ENCODE measurements at places on chromosomes 6 and 20.

GRCh38 chr6:7726416-7727085, 652 bp downstream of the BMP6 start:
- no peak for DNase-seq

GRCh38 chr6:17965397-17965796, 22.0 kb downstream of the KIF13A start:
- DNase-seq, result no peak

DNA sequence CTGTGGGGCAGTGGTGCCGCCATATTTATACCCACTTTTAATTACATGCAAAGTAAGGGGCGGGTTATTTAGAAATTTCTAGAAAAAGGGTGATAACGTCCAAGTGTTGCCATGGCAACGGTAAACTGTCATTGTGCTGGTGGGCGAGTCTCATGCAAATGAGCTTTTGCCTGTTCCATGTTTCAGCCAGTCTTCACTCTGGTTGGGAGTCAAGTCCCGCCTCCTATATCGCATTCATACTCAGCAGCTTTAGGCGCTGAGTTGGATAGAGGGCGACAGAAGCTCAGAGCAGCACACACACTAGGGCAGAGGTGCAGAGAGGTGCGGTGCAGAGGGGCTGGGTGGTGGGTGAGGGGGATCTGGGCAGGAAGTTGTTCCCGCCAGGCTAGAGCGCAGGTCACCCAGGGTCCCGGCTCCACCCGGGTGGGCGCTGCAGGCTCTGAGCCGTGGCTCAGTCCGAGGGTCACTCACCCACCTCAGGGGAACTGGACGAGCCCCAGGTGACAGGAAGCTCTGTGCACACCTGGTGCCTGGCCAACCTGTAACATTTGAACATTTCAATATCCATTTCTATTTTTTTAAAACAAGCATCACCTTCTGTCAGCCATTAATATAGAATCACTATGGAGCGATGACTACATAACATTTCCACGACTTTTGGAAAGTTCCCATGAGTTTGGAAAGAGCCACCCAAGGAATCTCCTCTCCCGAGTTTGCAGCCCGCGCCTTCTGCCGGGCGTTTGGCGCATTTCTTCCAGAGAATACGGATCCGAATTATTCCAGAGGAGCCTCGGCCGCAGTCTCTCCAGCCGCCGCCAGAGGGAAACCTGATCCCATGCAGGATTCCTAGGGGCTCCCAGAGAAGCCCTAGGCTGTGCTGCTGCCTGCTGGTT, 89.1 kb upstream of the PHACTR3 start:
- DNase-seq, result peak; percentile 47

DNA sequence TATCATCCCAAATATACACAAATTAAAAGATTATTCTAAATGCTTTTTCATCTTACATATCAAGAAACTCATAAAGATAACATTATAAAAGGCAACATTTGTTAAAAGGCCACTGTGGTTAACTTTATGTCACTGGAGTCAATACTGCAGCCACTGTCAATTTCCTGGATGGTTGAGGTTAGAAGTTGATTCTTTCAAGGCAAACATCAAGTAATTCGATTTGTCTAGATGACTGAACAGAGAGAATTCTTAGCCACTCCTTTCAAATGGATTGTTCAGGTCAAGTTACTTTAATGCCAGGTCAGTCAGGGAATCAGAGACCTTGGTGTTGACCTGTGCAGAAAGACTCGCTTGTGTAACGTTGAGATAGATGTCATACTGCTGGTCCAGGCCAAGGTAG, 44.4 kb upstream of the SIM1 start:
- DNase-seq, result no peak

GRCh38 chr6:34657307-34657978, 39.1 kb downstream of the ILRUN start:
- no peak for DNase-seq

DNA sequence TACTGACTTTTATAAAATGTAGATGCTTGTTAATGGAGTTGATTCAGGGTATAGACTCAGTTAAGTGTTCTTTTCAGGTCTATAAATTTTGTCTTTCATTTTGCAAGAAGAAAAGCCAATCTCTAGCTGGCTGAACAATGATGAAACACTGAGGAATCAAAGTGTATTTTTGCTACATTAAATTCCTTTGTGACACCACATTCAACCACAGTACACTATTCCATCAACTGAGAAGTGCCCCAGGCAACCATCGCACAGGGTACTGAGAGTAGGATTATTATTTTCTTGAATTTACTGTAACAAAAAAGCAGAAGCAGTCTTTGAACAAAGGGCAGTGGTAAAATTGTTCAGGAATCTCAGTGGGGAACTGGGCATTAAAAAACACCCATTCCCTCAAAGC, 83.6 kb downstream of the PREP start:
- DNase-seq, result no peak

DNA sequence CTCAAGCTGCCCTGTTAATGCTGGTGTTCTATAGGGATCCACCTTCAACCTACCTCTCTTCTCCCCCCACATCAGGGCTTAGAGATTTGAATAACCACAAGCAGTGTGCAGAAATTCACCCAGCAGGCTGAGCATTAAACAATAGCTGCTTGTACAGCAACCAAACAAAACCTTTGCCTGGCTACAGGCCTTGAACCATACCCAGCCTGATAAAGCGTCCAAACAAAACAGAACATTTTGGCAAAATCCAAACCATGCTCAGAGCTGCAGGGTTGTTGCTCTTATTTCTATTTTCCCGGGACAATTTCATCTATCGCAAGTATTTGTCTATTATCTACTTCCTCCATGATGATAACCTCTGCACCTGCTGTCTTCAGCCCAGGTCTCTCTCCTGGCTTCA, 142.3 kb downstream of the UNC5CL start:
- no peak for DNase-seq

GRCh38 chr6:14837435-14837834, 408.4 kb upstream of the JARID2 start:
- DNase-seq, result no peak

DNA sequence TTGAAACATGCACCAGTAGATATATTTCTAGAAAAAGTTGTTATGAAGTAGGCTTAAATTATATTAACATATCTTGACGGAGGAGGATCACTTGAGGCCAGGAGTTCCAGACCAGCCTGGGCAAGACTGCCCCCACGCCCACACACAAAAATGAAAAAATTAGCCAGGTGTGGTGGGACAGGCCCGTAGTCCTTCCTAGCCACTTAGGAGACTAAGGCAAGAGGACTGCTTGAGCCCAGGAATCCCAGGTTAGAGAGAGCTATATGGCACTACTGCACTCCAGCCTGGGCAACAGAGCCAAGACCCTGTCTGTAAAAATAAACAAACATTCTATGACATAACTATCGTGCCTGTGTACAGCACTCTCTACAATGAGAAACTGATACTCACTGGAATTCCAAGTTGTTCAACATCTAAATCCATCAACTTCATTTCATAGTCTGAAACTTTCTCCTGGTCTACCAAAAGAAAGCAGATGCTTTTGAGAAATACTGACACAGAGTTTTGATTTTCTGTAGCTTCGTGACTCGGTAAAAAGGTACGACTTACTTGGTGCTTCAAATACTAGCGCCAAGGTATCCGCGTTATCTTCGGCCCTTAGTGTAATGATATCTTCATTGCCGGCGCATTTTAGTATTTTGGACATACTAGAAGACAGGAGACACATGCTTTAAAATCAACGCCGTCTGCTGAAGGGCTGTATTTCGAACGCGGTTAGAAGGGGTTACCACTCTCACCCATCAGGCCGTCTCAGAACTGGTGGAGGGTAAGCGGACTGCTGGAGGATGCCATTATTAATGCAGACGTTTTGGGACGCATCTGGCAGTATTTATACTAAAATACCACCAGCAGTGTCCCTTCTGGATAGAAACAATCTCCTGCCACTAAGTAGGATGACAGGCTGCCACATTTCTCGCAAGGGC, 1.3 kb downstream of the PCNA start:
- no peak for DNase-seq

- no peak for DNase-seq
These were observed 27.9 kb downstream of the MANBAL start for GRCh38 chr20:37317316-37317715.

GRCh38 chr20:40930561-40930960, 98.1 kb upstream of the TOP1 start:
- DNase-seq, result no peak

DNA sequence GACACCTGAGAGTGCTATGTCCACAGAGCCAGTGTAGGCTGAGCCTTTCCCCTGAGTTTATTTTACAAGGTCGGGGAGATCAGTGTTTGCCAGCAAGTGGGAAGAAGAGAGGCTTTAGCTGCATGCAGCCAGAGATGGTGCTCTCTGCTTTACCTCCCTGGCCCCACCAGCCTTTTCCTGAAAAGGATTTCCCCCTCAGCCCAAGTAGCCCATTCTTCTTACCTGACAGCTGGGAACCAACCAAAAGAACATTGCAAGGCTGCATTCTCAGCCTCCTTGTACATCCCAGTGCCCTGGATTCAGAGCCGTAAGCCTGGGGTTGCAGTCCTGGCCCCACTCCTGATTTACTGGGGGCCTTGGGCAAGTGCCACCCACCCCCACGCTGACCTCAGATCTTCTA, 16.9 kb downstream of the SNPH start:
- no peak for DNase-seq

GRCh38 chr20:37523911-37524700, 3.1 kb downstream of the NNAT start:
- DNase-seq, result no peak

DNA sequence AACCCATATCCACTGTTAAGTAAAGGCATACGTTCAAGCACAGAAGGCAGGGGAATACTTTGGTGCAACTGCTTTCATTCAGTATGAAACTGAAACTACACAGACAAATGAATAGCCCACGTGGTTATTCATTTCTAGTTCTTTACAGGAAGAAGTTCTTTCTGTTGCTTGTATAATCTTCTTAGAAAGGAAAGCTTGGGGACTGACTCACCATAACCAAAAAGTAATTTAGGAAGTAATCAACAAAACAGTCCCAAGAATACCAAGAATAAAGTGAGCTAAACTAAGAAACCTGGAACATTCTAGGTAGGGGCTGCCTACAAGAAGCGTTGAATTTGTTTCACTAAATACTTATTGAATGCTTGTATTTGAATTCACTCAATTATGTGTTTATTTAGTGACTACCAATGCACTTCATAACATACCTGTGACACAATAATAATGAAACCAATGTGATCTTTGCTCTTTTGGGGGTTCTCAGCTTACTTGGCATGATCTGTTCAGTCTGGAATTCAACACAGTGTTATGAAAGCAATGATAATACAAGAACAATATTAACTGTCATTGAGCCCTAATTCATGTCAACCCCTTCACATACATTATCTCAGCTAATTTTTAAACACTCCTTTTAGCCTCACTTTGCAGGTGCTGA, 25.1 kb upstream of the KIAA0408 start:
- no peak for DNase-seq

- no peak for DNase-seq
These were observed 18.7 kb upstream of the SGK2 start for GRCh38 chr20:43539975-43540672.

DNA sequence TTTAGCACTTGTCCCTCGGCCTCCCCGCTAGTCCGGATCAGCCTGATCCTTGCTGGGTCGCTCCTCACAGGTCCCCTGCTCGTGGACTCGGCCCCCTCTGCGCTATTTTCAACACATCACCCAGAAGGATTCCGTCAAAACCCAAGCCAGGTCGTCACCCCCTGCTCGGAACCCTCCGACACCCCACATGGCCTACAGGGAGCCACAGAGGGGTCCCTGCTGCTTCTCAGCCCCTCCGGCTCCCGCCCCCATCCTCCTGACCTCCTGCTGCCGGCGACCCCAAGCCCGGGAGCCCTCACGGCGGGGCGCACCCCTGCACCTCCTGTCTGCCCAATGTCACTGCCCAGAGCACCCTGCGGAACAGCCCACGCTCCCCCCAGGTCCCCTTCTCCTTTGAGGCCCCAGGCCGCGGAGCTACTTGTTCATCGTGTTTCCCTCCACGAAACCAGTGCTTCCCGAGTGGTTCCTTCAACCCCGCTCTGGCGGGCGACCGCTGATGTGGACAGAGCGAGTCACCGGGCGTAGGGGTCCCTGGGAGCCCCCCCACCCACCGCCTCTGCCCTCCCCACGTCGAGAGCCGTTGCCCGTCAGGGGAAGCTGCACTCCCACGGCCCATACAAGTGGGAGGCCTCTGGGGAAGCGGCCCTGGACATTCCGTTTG, 638 bp upstream of the MYL9 start:
- DNase-seq, result no peak

DNA sequence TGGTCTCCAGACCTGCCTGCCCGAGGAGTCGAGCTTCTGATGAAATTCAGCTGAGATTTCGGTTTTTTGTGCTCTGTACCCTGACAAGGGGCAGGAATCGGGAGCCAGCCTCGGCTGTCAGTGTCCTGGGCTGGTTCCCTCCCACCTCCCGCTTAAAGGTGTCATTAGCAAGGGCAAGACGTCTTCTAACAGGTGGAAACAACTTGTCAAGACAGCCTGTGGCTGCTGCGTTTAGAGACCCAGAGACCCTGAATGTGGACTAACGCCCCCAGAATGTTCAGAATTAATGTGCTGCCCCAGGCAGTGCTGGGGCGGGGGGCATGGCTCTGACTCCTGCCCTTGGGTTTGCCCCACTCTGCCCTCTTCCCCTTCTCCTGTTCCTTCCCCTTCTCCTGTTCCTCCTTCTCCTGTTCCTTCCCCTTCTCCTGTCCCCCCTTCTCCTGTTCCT, 69.7 kb downstream of the PHACTR3 start:
- no peak for DNase-seq

GRCh38 chr6:167733740-167734661, 92.7 kb upstream of the AFDN start:
- DNase-seq, result no peak

DNA sequence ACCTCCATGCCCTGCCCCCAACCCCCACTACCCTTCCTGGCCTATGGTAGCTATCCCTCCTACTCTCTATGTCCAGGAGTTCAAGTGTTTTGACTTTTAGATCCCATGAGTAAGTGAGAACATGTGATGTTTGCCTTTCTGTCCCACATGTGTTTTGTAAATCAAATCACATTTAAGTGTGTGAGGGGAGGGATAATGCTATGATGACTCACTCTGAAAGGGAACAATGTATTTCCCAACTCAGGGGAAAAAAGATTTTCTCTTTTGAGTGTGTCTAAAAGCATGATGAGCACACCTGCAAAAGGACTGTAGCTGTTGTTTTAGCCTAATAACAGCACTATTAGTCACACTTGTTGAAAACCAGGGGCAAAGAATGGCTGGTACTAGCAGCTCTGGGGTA, 193.7 kb downstream of the GJA10 start:
- DNase-seq, result no peak
